CD4-positive, alpha-beta T cell treated with Interleukin-15 for 1 hour (primary cell): ENCODE measurements at places on chromosomes 16 and 17.

DNA sequence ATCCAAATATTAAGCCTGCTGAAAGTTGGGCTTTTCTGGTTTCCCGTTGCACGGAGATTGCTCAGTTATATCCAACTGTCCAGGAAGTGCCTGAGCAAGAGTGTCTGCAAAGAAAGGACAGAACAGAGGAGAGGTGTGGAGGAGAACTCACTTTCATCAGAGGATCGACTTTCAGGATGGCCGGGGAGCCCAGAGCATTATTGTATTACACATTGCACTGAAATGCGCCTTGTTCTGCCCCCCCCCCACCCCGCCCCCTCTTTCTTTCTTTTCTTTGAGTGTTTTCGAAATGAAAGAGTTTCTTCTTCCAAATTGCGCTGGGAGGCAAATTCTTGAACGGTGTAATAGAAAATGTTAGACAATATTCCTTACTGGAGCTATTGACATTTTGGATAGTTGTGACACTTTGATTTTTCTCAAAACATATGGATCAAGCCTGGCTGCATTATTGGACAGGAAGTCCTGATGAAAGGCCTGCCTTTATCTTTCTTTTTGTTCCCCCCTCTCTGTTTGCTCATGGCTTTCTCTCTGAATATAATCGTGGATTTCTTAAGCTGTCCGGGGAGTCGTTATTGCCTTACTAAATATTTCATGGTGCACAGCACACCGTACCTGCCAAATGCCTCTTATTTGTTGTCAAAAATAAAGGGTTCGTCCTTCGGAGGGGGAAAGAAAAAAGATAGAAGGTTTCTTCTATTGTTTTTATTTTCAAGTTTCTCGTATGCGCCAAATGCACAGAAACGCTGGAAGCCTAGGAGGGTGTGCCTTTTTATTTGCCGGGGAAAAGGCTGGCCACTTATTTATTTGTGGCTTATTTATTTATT is 110.8 kb downstream of the IRX3 start:
- no peak for DNase-seq

- no peak for DNase-seq
Measured at GRCh38 chr16:58792188-58792587, 58.1 kb upstream of the GOT2 start.

GRCh38 chr16:11414815-11415775 is 69.8 kb downstream of the RMI2 start:
- DNase-seq = no peak

DNA sequence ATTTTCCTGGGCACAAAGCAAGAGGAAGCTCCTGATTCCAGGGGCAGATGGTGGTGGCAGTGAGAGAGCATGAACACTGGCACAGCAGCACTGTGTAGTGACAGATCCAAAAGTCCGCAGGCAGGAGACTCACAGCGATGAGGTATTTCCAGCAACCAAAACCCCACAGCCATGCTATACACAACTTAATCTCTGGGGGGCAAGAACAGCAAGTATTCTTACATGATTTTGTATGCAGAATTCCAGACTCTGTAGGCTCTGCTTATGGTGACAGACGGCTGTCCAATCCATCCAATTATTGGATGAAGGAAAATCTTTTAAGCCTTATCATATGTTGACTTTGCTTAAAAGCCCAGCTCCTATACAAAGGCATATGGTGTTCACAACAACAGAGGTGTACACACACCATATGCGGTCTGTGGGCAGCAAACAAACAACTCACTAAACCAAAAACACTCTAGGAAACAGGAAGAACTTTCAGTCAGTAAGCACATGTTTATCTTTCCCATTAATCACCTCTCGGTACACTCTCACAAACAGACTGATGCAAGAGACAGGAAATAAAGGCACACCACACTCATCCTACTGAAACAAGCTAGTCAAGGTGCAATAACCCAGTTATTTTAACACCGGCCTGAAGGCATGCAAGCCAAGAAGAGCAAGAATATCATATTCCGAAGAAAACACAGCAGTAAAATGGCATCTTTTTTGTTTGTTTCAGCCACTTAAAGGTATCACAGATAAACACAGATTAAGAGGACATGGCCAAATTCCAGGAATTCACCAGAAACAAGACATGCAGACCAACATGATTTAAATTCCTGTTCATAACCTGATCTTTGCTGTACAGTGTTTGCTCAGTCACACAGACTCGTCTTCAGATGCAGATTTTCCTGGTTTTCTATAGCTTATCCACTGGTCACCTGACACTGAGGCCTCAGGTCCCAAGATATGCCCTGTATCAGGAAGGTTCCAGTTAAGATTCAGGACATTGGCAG is 47.8 kb downstream of the ERN1 start:
- DNase-seq = peak; percentile 26

DNA sequence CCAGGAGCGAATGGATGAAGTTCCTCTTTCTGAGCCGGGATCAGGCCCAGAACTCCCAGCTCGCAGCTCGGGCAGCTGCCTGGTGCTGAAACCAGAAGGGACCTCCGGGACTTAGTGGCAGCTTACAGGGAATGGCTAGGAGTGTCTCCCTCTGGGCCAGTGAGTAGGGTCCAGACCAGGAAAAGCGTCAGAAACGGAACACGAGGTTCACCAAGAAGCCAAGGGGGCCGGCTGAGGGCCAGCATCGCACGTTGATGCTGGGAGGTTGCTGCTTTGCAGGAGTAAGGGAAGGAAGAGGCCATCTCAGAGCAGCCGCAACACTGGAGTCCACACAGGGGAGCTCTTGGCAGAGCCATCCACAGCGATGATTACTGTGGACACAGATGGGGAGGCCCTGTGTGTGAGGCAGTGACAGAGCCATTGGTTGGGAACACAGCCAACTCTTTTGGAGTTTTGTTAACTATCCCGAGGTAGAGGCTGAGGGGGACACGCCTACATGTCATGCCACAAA is 74.0 kb upstream of the CREBBP start:
- DNase-seq = no peak

DNA sequence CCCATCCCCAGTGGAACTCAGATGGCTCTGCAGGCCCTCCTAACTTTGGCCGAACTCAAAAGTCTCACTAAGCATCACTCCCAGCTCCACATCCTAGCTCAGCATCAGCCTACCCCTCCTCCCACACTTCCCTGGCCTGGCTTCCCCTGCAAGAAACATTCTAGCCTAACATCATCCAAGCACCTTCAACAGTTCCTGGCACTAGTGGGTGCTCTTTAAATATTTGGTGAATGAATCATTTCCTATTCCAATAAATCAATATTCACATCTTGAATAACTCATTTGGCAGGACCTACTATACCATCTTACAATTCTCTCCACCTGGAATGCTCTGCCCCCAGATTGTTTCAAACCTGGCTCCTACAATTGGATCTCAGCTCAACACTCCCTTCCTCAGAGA is 11.0 kb upstream of the BBS2 start:
- no peak for DNase-seq

- peak; percentile 9 for DNase-seq
Measured at GRCh38 chr17:82935966-82936767, 96.3 kb upstream of the ZNF750 start.

DNA sequence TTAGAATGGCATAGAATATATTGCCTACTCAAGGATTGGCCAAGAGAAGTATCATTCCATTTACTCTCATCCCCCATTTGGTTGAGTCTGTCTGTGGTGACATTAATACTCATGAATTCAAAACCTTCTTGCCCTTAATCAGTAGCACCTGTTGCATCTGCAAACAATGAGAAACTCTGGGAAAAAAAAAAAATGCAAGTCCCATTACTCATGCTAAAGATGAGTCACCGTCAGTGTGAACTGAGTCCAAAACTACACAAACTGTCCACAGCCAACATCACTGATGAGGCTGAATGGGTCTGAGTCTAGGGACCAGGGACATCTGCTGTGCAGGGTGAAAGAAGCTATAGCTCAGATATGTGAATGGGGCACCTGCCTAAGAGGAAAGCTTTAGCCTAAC is 96.9 kb upstream of the ADAMTS18 start:
- no peak for DNase-seq

DNA sequence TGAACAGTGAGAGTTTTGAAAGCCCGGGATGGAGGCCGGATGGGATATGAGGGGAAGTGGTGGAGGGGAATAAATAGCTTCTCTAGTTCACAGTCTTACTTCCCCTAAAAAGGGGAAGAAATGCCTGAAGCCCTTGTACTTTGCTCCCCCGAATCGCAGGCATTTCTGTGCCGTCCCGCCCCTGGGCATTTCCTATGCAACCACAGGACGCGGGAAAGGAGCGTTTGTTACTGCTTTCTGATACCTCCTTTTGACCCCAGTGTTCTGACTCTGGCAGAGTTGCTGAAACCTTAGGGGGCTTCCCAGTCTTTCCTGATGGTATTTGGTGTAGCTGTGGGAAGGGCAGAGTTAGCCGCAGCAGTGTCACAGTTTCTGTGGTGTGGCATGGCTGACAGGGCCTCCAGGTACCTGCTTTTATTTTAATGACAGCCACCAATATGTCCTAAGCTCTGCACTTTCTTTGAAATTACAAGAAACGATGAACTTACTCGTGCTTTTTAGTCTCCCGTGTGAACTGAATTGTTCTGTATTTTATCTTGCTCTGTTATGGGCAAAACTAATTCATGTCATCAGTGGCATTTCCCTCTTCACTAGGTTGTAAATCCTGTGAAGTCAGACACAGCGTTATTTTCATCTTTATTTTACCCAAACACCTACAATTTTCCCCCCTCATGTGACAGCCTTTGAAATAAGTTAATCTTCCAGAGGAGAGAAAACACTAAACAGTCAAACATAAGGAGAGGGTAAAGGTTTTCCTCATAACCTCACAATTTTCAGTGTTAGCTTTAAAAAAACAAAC is 27.1 kb downstream of the USP10 start:
- peak; percentile 36 for DNase-seq

GRCh38 chr17:48070195-48070594 is 22.0 kb downstream of the NFE2L1 start:
- no peak for DNase-seq

DNA sequence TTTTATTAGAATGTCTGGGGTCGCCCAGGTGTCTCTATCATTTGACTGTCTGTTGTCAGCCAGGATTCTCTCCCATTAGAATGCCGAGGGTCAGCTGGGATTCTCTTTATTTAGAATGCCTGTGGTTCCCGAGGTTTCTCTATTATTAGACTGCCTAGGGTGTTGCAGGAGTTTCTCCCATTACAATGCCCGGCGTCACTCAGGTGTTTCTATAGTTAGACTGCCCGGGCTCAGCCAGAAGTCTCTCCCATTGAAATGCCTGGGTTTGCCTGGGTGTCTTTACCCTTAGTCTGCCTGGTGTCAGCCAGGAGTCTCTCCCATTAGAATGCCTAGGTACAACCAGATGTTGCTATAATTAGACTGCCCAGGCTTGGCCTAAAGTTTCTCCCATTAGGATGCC is 2252.0 kb downstream of the TP53TG3F start:
- no peak for DNase-seq

- DNase-seq = no peak
Measured at GRCh38 chr16:48811478-48811877, 201.5 kb upstream of the N4BP1 start.

GRCh38 chr17:27776882-27777624 is 23.3 kb downstream of the NOS2 start:
- no peak for DNase-seq

DNA sequence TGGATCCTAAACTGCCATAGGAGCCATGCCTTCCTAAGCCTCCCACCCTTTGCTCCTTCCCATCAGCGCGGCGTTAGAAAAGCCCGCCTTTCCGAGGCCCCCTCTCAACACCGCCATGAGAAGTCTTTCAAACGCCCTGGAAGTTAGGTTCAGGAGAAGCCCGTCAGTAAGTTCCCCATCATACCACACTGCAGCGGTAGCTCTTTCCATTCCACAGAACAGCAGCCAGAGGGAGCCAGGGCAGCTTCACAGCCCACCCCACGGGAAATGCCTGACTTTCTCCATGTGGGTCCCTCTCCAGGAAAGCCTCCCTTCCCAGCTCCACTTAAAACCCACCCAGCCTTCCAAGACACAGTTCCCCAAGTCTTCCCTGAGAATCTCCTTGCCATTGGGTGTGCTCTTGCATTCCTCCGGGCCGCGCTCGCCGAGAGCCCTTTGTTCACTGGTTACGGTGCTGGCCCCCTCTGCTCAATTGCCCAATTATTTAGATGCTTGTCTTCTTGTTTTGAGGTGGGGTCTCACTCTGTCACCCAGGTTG is 28.7 kb downstream of the KIAA0513 start:
- no peak for DNase-seq

DNA sequence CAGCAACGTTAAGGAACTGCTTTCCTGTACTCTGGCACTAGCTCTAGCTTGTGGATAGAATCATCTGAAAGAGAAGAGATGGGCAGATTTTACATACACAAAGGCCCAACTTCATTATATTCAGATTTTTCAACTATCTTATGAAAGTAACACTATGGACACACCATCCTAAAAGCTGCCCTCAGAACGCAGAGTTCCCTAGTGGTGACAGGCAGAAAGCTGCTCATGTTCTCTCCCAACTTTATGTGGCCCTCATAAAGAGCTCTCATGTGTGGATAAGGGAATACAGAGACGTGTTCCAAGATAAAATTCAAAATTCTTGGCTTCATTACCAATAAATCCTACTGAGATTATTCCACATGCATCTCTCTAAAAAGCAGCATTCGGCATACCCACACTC is 1.5 kb downstream of the CFAP20 start:
- DNase-seq = no peak

GRCh38 chr16:72129976-72130656 is 36.5 kb downstream of the DHX38 start:
- DNase-seq = no peak

DNA sequence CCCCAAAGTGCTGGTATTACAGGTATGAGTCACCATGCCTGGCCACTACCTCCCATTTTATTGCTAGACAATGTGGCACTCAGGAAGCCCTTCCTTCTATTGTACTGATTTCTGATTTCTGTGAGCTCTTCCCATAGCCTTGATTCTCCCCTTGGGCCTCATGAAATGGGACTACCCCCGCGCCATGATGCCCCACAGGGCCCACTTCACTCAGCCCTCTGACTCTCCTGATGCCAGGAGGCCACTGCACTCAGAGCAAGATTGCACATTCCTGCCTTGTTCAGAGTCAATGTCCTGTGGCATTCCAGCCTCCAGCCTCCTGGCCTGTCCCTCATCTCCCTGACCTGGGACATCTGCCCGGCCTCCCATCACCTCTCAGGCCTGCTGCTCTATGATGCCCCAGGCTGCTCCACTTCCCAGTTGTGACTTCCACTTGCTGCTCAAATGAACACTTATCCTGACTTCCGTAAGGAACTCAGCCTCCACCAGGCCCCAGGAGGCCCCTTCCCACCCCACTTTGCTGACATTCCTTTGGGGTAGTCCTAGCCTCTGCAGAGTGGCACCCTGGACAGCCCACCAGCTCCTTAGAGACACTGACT is 66.6 kb upstream of the KSR1 start:
- DNase-seq = no peak

GRCh38 chr17:3974138-3974687 is 10.0 kb upstream of the ATP2A3 start:
- DNase-seq = no peak

DNA sequence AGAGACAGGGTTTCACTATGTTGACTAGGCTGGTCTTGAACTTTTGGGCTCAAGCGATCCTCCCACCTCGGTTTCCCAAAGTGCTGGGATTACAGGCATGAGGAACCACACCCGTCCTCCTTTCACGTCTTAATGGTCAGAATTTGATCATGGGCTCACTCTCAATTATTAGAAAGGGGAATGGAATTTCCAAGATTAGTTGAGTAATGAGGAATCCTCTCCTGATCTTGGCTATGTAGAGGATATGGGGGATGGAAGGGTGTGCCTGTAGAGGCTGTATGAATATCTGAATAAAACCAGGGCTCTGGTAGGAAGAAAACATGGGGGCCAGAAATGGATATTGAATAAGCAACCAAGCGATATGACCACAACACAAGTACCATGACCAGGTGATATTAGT is 25.9 kb upstream of the SMURF2 start:
- no peak for DNase-seq
